ENCODE measurements at places on chromosomes 13 and 19. TPM values are rescaled to one million over a fixed set of nuclear protein-coding genes. Genes with fewer than 3 reads are reported as not detected.

DNA sequence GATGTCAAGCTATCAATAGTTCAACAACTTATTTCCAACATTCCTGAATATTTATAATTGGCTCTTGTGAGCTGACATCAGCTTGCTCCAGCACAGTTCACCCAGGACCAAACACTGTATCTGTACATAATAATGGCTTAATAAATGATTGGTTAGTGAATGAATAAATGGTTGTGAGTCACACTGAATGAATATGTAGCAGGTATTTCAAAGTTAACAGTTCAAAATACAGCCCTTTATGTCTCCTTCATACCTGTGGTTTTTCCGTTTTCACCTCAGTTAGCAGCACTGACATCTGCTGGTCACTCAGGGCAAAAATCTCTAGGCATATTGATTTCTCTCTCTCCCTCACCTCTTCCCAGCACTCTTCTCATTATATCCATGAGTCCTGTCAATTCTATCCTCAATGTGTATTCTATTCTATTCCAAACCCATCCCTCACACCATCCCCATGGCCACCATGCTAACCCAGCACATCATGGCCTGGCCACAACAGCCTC, 76.3 kb downstream of the PEG3 start:
- DNase-seq = no peak

GRCh38 chr13:94261163-94261562, 218.3 kb downstream of the DCT start:
- DNase-seq = no peak

ZNF222 gene
- 4.3 TPM for total RNA-seq

DNA sequence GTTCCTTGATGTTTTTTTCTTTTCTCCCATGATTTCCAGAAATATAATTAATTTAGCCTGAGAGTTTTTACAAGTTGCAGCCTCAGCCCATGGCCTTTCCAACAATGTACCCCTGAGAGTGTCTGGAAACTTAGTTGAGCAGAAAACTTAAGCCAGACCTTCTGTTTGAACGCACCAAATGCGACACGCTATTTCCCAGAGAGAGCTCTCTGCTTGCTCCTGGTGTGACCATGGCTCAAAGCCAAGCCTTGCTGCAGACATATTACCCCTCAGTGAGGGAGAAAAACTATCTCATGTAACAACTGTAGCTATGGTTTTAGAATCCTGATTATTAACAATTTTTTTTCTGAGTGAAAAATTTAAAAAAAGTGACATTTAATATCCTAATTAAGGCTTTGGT, 1204.5 kb upstream of the SLC10A2 start:
- DNase-seq = no peak
